Lower leg skin (tissue), 4 donors: ENCODE measurements at places on chromosomes 1 and 21. TPM values are rescaled to one million over a fixed set of nuclear protein-coding genes. Genes with fewer than 3 reads are reported as not detected.

Gene DIO1
- total RNA-seq: not detected

Gene INSRR
- total RNA-seq: not detected

Gene CYP4A11
- total RNA-seq: not detected

Gene CRYAA
- total RNA-seq: not detected

Gene TMEM82
- total RNA-seq: not detected

Gene ARMH1
- not detected for total RNA-seq

Gene KIF21B
- total RNA-seq: 0.65 TPM

Gene PFDN2
- total RNA-seq: 24.7 TPM

Gene UMODL1
- not detected for total RNA-seq

Gene TIE1
- total RNA-seq: 9.3 TPM

Gene CNR2
- total RNA-seq: not detected

Gene RHD
- total RNA-seq: not detected

Gene KRTAP6-1
- 14.9 TPM for total RNA-seq

Gene GFI1
- total RNA-seq: 0.27 TPM

Gene OR2T35
- total RNA-seq: 0.30 TPM

Gene ADCY10
- 0.10 TPM for total RNA-seq

Gene FMO1
- 0.53 TPM for total RNA-seq
